Stimulated activated CD4-positive, alpha-beta T cell treated with anti-CD3 and anti-CD28 coated beads, Interleukin-4, amount 100 ng/mL, for 48 hours (primary cell): ENCODE measurements at places on chromosomes 7 and 10.

DNA sequence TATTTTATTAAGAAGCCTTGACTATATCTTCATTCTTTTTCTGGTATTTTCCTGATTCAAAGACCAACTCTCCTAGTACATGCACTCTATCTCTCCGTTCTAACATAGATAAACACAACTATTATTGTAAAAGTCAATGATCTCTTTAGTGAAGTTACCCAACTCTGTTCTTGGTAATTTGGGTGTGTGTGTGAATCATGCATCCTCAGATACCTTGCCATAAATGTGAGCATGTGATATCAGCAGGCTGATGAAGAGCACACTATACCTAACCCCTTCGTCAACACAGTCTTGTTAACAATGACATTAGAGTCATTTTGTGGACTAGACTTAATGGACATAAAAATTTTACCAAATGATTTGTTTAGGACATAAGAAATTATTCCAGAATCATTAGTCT is 1122.1 kb downstream of the XPNPEP1 start:
- DNase-seq = no peak

GRCh38 chr10:69568472-69569395 is 4.5 kb downstream of the NEUROG3 start:
- no peak for DNase-seq

- no peak for DNase-seq
Observed at GRCh38 chr10:35813219-35813618, 171.1 kb upstream of the FZD8 start.

- DNase-seq = no peak
Observed at GRCh38 chr10:111972109-111972508, 211.5 kb downstream of the GPAM start.

DNA sequence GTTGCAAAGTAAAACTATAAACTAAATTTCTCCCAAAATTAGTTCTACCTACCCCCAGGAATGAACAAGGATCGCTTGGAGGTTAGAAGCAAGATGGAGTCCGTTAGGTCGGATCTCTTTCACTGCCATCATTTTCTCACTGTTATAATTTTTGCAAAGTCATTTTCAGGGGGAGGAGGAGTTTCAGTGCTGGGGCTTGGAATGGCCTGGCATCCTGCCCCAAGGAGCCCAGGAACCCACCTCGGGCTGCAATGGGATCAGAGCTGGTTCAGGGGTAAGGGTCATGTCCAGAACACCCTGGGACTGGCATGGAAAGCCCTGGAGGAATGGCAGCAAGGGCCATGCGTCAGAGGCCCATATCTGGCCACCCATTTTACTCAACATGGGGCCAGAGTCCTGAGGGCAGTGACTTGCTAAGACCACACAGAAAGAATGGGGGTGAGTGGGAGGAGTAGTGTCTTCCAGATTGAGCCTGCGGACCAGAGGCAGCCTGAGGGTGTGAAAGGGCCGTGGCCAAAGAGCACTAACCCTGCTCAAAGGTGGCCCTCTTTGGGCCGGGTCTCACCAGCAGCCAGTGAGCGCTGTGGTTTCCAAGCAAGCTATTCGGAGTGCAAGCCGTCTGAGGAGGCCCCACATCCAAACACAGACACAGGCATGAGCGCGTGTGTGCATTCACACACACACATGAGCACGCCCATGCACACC is 31.8 kb downstream of the GPRIN2 start:
- no peak for DNase-seq

GRCh38 chr10:84333864-84334451 is 5.6 kb downstream of the CCSER2 start:
- peak; percentile 17 for DNase-seq

GRCh38 chr10:73625004-73625883 is 16.0 kb downstream of the MYOZ1 start:
- no peak for DNase-seq

- DNase-seq = no peak
Observed at GRCh38 chr7:86720306-86720705, 76.6 kb downstream of the GRM3 start.

DNA sequence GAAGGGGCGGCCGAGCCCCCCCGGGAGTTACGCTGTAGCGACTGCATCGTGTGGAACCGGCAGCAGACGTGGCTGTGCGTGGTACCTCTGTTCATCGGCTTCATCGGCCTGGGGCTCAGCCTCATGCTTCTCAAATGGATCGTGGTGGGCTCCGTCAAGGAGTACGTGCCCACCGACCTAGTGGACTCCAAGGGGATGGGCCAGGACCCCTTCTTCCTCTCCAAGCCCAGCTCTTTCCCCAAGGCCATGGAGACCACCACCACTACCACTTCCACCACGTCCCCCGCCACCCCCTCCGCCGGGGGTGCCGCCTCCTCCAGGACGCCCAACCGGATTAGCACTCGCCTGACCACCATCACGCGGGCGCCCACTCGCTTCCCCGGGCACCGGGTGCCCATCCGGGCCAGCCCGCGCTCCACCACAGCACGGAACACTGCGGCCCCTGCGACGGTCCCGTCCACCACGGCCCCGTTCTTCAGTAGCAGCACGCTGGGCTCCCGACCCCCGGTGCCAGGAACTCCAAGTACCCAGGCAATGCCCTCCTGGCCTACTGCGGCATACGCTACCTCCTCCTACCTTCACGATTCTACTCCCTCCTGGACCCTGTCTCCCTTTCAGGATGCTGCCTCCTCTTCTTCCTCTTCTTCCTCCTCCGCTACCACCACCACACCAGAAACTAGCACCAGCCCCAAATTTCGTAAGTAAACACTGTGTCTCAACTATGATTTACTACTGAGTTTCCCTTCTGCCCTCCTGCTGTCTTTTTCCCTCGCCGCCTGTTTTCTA is 666 bp downstream of the NRG3 start:
- no peak for DNase-seq

DNA sequence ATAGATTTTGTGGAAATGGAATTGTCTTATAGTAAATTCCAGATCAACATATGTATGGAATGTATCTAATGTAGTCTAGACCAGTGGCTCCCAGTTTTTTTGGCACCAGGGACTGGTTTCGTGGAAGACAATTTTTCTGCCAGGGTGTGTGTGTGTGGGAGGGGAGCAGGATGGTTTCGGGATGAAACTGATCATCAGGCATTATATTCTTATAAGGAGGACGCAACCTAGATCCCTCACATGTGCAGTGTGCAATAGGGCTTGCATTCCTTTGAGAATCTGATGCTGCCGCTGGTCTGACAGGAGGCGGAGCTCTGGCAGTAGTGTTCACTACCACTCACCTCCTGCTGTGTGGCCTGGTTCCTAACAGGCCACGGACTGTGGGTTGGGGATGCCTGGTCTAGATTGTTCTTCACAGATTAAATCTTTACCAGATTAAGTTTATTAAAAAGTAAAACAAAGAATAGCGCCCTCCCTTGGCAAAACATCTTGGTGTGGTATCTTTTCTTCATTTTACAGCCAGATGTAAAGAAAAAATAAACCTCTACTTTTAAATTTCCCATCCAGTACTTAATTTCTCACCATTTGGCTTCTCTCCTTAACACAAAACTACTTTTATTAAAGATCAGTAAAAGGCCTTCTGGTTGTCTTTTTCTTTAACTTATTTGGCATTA is 48.4 kb downstream of the SEPTIN7 start:
- DNase-seq = no peak

DNA sequence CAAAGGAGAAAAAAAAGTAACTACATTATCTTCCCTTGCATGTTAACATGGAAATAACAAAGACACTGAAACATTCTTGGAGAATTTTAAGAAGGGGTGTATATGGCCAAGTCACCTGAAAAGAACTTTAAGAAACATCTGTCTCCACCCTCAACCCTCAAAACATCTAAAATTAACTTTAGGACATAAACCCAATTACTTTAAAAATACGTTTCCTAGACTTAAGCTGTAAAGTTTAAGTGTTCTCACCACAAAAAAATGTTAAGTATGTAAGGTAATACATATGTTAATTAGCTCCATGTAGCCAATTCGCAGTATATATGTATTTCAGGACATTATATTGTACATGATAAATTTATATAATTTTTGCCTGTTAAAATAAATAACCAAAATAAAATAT is 71.1 kb upstream of the GLCCI1 start:
- no peak for DNase-seq

GRCh38 chr10:131196176-131196885 is 115.2 kb downstream of the TCERG1L start:
- no peak for DNase-seq

GRCh38 chr7:28957064-28957750 is 923 bp downstream of the TRIL start:
- DNase-seq = no peak

GRCh38 chr7:42035210-42035609 is 201.8 kb downstream of the GLI3 start:
- no peak for DNase-seq

- peak; percentile 24 for DNase-seq
Observed at GRCh38 chr10:5812283-5813090, 747 bp downstream of the GDI2 start.

DNA sequence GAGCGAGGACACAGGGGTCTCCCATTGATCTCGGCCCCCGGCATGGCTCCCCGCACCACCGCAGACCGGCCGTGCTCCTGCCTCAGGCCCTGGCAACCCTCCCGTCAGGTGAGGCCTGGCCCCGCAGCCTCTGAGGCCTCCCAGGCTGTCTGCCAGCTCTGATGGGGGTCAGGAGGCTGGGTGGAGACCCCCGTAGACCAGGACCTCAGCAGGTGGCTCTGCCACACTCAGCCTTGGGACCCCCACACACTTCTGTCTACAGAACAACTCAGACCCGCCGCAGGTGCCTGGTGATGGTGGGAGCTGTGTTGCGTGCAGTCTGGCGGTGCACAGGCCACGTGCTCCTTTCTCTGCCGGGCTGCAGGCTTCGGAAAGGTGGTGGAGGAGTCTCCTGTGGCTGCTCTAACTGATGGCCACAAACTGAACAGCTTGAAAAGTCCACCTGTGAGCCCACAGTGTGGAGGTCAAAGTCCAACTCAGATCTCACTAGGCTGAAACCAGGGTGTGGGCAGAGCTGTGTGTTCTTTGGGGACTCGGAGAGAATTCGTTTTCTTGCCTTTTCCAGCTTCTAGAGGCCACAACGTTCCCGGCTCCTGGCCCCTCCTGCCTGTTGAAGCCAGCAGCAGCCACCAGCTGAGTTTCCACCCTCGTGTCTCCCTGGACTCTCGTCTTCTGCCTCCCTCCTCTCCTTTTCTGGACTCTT is 62.5 kb downstream of the PWWP2B start:
- no peak for DNase-seq

- DNase-seq = no peak
Observed at GRCh38 chr10:71272056-71272771, 46.8 kb upstream of the SLC29A3 start.

DNA sequence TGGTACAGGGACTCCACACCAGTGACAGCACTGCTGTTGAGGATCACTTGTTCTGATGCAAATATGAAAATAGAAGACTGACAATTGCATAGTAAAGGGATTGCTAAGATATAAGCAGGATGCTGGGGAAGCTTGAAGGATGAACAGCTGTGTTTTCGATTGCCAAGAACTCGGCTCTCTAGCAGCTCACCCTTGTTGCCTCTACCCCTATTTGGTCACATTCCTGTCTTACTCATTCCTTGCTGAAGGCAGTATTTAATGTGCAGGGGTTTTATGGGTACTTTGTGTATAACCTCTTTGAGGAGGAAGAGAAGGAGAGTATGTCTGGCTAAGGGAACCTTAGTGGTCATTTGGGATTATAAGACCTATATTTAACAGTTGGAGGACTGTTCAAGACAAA is 218.8 kb downstream of the AUTS2 start:
- no peak for DNase-seq

GRCh38 chr7:4633012-4633411 is 49.1 kb upstream of the FOXK1 start:
- no peak for DNase-seq

DNA sequence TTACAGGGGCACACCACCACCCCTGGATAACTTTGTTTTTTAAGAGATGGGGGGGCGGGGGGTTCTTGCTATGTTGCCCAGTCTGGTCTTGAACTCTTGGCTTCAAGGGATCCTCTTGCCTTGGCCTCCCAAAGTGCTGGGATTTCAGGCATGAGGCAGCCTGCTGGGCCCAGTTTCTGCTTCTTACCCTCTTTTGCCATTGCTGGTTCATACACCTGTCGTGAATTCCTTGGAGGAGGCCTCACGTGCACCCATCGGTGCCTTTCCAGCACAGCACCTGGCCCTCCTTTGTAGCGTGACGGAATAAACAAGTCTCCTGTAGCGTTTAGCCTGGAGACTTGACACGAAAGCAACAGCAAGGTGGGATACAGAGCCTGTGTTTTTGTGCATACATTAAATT is 75.5 kb downstream of the CARD11 start:
- no peak for DNase-seq

DNA sequence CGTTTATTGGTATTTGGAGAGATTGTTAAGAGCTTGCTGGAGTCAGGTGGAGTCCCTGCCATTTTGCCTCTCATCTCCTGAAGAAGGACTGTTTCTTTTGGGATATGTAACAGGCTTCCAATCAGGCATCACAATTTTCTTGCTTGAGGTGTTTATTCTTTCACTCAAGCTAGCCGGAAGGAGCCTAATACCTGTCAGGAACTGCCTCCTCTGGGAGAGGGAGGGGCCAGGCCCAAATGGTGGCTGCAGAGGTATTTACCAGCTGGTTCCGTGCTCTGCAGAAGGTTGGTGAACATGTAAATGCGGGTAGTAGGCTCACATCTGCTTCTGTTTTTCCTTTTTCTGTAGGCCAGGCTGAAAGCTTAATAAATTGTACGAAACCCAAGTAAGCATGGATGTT is 114.0 kb downstream of the TCF7L2 start:
- no peak for DNase-seq

DNA sequence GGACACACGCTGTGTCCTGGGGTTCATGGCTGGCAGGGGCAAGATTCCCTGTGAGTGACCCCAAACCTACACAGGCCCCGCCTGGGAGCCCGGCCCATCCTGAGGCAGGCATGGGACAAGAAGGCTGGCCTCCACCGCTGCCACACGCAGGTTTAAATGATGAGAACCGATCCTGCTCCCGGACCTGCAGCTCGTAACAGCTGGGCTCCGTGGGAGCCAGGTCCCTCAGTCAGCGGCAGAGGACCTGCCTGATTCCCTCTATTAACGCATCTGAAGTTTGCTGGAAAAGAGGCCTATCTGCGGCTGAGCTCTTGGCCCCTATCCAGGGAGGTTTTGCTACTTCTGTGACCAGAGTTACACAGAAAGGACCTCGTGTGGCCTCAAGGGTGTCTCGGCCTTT is 112.3 kb downstream of the VIPR2 start:
- DNase-seq = no peak

DNA sequence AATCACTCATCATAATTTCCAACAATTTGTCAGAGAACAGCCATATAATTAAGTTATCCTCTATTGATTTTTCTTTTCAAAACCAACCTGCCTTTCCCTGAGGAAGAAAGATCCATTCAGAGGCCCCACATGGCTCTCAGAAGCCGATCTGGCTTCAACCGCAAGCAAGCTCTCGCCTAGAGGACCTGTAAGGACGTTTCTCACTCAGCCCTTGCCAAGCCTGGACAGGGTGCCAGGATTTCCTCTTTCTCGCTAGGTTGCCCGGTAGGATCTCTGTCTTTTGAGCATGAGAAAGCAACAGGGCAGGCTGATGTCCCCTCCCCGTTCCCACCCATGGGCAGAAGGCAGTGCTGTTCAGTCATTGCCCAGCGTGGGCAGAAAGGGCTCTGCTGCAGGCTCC is 13.0 kb downstream of the AIFM2 start:
- no peak for DNase-seq
